A549 treated with Mapracorat at 1 μM for 4 hours (cell line): ENCODE measurements at places on chromosomes 6 and 20. TPM values are rescaled to one million over a fixed set of nuclear protein-coding genes. Genes with fewer than 3 reads are reported as not detected.

Gene GRM4
- total RNA-seq, result 0.06 to 0.43 TPM (median 0.13 TPM) in 5 replicates

Gene ATG5
- 20.9 to 26.0 TPM (median 23.1 TPM) in 5 replicates for total RNA-seq

Gene CDH22
- 0.04 to 0.05 TPM in 2 of 5 replicates, not detected in the others for total RNA-seq

Gene HSPA12B
- 0.25 to 0.74 TPM (median 0.53 TPM) in 5 replicates for total RNA-seq

Gene CTAGE9
- not detected in 5 replicates for total RNA-seq

Gene SLC44A4
- 0.15 TPM in 1 of 5 replicates, not detected in the others for total RNA-seq

Gene GPR31
- total RNA-seq, result not detected in 5 replicates

Gene C20orf141
- 0.39 to 0.49 TPM in 2 of 5 replicates, not detected in the others for total RNA-seq

Gene MAS1
- 0.01 TPM in 1 of 5 replicates, not detected in the others for total RNA-seq

Gene CDSN
- 0.05 TPM in 1 of 5 replicates, not detected in the others for total RNA-seq

Gene SOD2
- total RNA-seq, result 164 to 212 TPM (median 181 TPM) in 5 replicates

Gene TEAD3
- 5.6 to 7.9 TPM (median 7.4 TPM) in 5 replicates for total RNA-seq

Gene COQ3
- 9.4 to 12.6 TPM (median 11.5 TPM) in 5 replicates for total RNA-seq

Gene OPN5
- not detected in 5 replicates for total RNA-seq

Gene ADAM33
- total RNA-seq, result 0.05 to 0.09 TPM (median 0.08 TPM) in 4 of 5 replicates, not detected in the other

Gene CASS4
- total RNA-seq, result 0.05 to 0.06 TPM in 2 of 5 replicates, not detected in the others

Gene TSPO2
- total RNA-seq, result not detected in 5 replicates

Gene SPEF1
- total RNA-seq, result 1.3 to 2.4 TPM (median 1.9 TPM) in 5 replicates

Gene HAO1
- total RNA-seq, result not detected in 5 replicates

Gene B3GALT4
- total RNA-seq, result 0.56 to 1.3 TPM (median 0.87 TPM) in 5 replicates

Gene SUMO4
- total RNA-seq, result not detected in 5 replicates

Gene CST7
- total RNA-seq, result not detected in 5 replicates

Gene RBBP8NL
- total RNA-seq, result 0.52 to 1.0 TPM (median 0.73 TPM) in 5 replicates

Gene CST2
- 0.27 to 0.85 TPM (median 0.43 TPM) in 5 replicates for total RNA-seq

Gene KHDRBS2
- not detected in 5 replicates for total RNA-seq

Gene HLA-DQA1
- total RNA-seq, result not detected in 5 replicates

Gene GMPR
- total RNA-seq, result 3.8 to 6.8 TPM (median 6.0 TPM) in 5 replicates

Gene GPX5
- total RNA-seq, result not detected in 5 replicates

Gene PDYN
- total RNA-seq, result 0.09 TPM in 1 of 5 replicates, not detected in the others

Gene CBLN4
- not detected in 5 replicates for total RNA-seq

Gene ARMC2
- total RNA-seq, result 1.7 to 3.2 TPM (median 2.2 TPM) in 5 replicates

Gene TRIM27
- total RNA-seq, result 38.6 to 45.5 TPM (median 43.7 TPM) in 5 replicates

Gene CLVS2
- 0.11 to 0.34 TPM (median 0.20 TPM) in 5 replicates for total RNA-seq

Gene RNF146
- 9.2 to 10.9 TPM (median 10.4 TPM) in 5 replicates for total RNA-seq

Gene TMEM244
- not detected in 5 replicates for total RNA-seq

Gene HMGN3
- 54.4 to 70.4 TPM (median 59.0 TPM) in 5 replicates for total RNA-seq

Gene HSPA1B
- 89.4 to 177 TPM (median 151 TPM) in 5 replicates for total RNA-seq

Gene OR2J3
- not detected in 5 replicates for total RNA-seq

Gene TFAP2D
- not detected in 5 replicates for total RNA-seq

Gene SFTA2
- 0.27 TPM in 1 of 5 replicates, not detected in the others for total RNA-seq

Gene PGM3
- total RNA-seq, result 21.7 to 27.3 TPM (median 25.5 TPM) in 5 replicates

Gene LRRC73
- 0.46 to 1.3 TPM (median 1.1 TPM) in 5 replicates for total RNA-seq

Gene EPHA7
- total RNA-seq, result 0.04 to 0.10 TPM (median 0.09 TPM) in 5 replicates

Gene IMPG1
- total RNA-seq, result not detected in 5 replicates

Gene DSP
- total RNA-seq, result 33.2 to 49.8 TPM (median 44.1 TPM) in 5 replicates

Gene PPP1R3G
- 1.5 to 2.4 TPM (median 2.0 TPM) in 5 replicates for total RNA-seq

Gene ELMO2
- total RNA-seq, result 18.5 to 21.3 TPM (median 19.8 TPM) in 5 replicates

Gene PHACTR1
- total RNA-seq, result not detected in 5 replicates

Gene FOXF2
- total RNA-seq, result 17.3 to 24.3 TPM (median 23.1 TPM) in 5 replicates

Gene NDUFAF4
- total RNA-seq, result 35.6 to 49.6 TPM (median 48.3 TPM) in 5 replicates

Gene SMLR1
- total RNA-seq, result not detected in 5 replicates
